ENCODE measurements at places on chromosomes 12 and 14.

- no peak for DNase-seq
These were observed 93.9 kb downstream of the DAAM1 start for GRCh38 chr14:59282378-59282765.

- no peak for DNase-seq
These were observed 44.3 kb downstream of the SUDS3 start for GRCh38 chr12:118420673-118421072.

DNA sequence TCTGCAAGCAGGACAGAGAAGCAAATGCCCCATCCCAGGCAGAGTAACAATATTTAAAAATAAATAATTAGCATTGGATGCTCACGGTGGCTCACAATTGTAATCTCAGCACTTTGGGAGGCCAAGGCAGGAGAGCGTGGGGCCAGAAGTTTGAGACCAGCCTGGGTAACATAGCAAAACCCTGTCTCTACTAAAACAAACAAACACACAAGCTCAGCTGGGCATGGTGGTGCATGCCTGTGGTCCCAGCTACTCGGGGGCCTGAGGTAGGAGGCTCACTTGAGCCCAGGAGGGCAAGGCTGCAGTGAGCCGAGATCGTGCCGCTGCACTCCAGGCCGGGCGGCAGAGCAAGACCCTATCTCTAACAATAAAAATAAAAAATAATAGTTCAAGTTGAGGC is 74.7 kb upstream of the NCOR2 start:
- DNase-seq, result no peak

GRCh38 chr12:97109441-97109840 is 202.4 kb downstream of the NEDD1 start:
- no peak for DNase-seq

DNA sequence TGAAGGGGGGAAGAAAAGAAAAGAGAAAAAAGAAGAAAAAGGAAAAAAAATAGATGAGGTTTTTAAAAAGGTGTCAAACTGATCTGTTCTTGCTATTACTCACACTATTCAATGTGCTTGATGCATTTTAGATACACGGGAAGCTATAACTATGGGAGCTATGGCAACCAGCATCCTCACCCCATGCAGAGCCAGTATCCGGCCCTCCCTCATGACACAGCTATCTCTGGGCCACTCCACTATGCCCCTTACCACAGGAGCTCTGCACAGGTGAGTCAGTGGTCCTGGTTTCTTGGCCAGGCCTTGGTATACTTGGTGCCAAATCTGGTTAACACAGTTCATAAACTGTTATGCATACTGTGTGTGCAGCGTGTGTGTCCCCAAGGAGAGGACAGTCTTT is 24.0 kb upstream of the RIC8B start:
- no peak for DNase-seq

GRCh38 chr12:121753844-121754264 is 39.6 kb downstream of the RHOF start:
- no peak for DNase-seq

GRCh38 chr12:15931590-15932053 is 20.5 kb downstream of the DERA start:
- DNase-seq, result peak; percentile 49

DNA sequence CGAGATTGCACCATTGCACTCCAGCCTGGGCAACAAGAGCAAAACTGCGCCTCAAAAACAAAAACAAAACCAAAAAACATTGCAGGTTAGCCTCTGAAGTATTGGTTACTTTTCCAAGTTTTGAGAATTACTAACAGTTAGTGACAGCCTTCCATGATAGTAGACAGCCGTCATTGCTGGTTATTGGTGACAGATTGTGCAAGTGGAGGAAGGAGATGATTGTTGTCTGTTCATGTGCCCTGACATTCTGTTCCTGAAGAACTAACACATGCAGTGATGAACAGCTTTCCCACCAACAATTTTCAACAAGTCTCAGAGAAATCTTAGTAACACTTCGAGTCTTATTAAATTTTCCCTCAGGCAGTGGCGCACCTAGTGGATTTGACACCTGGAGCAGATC is 89.3 kb upstream of the NAP1L1 start:
- no peak for DNase-seq

DNA sequence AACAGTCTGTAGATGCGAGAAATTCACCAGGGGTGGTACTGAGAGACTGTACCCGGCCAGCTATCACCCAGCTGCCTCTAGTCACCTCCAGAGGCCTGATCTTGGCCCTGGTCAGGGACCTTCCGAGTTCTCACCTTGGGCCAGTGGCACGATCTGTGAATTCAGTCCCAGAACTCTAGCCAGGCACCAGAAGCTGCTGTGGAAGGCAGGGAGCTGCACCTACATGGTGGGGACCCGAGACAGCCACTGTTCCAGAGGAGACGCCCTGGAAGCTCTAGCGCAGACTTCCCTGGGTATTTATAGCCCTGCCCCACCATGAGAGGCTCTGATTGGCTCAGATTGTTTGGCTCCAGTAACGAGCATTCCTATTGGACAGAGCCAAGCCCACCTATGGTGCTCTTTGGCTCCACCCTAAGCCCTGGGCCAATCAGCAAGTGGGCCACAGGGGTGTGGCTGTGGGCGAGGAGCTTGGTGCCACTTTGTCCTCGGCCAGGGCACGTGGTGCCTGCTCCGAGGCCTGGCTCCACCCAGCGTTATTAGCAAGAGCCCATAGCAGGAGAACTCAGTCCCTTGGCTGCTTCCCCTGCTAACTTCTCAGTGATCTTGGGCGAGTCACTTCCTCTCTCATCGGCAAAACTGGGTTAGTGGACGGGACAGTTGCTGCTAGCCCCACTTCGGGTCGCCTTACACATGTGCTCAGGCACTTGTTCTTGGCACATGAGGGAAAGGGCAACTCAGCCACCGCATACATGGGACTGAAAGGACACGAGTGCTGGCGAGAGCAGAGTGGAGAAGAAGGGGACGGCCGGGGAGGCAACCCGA is 89.0 kb upstream of the BCL11B start:
- DNase-seq, result no peak

DNA sequence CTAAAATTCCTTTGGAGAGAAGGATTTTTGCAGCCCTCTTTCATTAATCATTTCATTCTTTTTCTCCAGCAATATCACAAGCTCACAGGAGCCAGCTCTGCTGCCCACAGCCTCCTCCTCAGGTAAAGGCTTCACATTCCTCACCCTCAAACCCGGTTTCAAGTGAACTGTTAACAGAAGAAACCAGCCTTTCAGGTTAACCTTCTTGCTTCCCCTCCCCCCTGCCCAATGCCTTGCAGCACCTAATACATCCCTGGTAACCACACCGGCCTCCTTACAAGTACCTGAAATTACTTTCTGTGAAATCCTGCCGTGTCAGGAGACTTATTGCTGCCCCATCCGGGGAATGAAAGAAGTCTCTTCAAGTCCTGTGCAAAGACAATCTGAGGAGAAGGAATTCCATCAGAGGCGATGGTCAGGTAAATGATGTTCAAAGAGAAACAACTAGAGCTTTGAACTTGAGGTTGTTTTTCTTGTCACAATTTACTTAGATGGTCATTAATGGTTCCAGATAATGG is 111.2 kb downstream of the MYRFL start:
- no peak for DNase-seq

- peak; percentile 79 for DNase-seq
These were observed 612 bp downstream of the PPTC7 start for GRCh38 chr12:110582276-110583136.

DNA sequence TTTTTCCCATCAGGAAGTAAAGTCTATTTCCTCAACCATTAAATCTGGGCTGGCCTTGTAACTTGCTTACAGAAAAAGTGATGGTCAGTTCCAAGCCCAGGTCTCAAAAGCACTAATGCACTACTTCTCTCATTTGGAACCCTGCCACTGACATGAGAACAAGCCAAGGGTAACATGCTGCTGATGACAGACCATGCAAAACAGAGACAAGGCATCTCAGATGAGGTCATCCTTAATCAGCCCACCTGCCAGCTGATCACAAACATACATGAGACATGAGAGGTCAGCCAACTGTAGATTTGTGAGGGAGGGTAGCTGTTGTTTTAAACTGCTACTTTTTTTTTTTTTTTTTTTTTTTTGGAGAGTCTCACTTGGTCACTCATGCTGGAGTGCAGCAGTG is 16.2 kb downstream of the TWF1 start:
- DNase-seq, result no peak

DNA sequence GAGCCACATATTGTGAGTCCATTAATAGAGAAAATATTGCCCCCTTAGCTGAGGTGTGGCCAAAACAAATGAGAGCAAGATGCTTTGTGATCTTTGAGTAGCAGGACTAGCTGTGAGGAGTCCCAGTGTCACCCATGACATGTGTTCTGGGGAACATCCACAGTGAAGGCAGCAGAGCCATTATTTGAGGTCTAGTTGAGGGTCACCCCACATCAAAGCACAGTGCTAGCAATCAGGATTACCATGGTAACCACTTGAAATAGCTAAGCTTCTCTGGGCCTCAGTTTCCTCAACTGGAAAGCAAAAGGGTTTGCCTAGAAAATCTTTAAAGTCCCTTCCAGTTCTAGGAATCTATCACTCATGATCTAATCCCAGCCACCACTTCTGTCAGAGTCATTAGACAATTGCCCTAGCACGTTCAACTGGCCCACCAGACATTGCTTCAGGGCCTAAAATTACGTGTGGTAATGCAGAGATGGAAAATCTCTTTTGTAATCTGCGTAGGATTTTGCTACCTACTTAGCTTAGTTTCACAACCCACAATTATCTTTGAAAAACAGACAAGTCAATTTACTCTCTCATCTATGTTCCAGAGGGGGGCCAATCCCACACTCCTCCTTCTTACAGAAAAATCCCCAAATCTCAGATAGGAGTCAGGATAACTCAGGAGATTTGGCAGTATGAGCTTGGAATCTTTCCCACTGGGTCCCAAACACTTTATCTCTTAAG is 251.2 kb upstream of the EGLN3 start:
- DNase-seq, result no peak

DNA sequence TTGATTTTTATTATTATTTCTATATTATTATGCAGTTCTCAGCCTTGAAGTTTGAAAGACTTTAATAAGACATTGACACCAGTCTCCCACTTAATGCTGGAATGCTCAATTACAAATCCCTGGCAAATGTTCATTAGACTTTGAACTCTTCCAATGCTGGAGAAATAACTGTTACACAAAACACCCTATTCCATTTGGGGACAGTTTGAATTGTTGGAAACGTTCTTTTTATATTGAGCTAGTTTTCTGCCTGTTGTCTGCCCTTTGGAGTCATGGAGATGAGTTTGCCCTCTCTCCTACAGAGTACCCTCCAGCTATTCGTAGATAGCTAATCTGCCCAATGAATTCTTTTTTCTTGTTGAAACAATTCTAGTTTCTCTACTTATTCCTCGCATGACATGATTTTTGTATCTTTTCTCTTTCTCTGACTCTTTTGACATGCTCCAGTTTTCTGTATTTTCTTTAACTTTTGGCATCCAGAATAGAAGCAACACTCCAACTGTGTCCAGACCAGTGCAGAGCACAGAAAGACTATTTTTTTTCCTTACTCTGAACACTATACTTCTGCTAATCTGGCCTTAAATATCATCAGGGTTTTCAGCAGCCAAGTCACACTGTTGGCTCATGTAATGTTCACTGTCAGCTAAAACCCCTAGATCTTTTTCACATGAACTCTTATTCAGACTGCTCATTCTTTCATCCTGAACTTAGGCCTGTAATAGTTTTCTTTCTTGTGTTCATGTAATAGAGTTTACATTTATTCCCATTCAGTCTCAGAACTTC is 379.3 kb downstream of the RAD51B start:
- no peak for DNase-seq

- DNase-seq, result no peak
These were observed 26.2 kb upstream of the PDE3A start for GRCh38 chr12:20342111-20342510.

DNA sequence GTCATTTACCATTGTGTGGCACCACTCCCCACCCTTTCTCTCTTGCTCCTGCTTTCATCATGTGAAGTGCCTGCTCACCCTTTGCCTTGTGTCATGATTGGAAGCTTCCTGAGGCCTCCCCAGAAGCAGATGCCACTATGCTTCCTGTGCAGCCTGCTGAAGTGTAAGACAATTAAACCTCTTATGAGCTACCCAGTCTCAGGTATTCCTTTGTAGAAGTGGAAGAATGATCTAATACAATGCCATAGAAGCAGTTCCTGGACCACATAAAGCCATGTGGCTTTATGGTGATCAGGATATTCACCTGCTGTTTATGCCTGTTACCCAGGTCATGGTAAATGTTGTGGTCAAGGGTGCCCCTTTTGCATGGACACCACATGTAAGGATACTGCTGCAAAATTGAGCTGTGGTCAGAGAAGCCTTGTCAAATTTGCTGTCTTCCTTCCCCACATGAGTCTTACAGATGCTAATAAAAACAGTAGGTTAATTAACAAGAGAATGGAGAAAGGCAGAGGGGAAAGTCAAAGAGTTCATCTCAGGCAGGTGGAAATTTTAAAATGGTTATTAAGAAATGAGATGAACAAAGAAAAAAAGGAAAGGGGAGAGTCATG is 112.8 kb upstream of the IFNG-AS1 start:
- DNase-seq, result no peak

- DNase-seq, result no peak
These were observed 136.8 kb downstream of the SAMD4A start for GRCh38 chr14:54703724-54704123.

DNA sequence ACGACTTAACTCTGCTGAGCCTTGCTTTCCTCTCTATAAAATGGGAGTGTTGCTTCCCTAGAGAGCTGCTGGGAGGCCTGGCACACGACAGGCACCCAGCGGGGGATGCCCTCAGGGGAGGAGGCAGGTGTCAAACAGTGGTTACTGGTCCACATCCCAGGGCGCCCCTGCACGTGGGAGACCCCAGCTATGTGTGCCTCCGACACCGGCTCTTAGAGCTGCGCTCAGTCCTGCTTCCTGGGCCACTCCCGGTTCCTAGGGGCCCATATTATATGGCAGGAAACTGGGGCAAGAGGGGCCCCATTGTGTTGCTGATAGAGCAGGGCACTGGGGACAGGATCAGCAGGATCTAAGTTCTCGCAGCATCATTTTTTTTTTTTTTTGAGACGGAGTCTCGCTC is 47.3 kb downstream of the CHGA start:
- DNase-seq, result no peak

GRCh38 chr14:56491299-56492285 is 88.0 kb upstream of the TMEM260 start:
- no peak for DNase-seq

GRCh38 chr12:110024051-110024450 is 24.3 kb downstream of the C12orf76 start:
- DNase-seq, result no peak

DNA sequence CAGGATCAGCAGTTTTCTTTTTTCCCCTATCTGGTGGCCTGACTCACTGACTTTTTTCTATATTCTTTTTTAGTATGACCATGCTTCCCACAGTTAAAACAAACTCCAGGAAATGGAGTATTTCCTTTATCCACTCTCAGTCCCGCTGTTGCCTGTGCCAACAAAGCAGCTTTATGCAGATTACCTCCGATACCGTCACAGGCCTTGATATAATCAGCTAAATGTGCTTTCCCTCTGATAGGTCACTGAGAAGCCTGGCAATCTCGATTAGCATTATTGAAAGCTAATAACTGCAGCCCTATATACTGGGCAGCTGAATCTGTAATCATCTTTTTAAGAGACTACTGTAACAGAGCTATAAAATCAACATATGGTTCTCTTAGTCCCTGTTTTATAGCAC is 243.6 kb downstream of the KIF21A start:
- no peak for DNase-seq

- DNase-seq, result no peak
These were observed 2.3 kb downstream of the HDAC7 start for GRCh38 chr12:47817272-47818006.

Data from memory B cell (primary cell).